ENCODE measurements at places on chromosomes 1 and 21.

DNA sequence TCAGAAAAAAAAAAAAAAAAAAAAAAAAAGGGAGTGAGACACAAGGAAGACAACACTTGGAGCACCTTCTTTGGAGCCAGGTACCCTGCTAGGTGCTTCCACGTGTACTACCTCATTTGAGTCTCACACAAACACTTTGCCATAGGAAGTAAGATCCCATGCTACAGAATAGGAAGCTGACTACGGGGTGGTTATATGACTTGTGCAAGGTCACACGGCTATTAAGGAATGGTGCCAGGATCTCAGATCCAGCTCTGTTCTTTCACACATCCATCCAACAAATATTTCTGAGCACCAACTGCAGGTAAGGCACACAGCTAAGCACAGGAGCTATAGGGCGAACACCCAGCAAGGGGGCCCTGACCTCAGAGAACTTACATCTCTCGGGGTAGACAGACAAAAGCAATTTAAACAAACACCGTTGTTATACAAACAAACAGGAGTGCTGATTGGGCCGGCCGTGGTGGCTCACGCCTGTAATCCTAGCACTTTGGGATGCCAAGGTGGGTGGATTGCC is 22.4 kb downstream of the PTAFR start:
- no peak for DNase-seq

GRCh38 chr1:8862528-8862927 is 16.0 kb downstream of the ENO1 start:
- DNase-seq: no peak

DNA sequence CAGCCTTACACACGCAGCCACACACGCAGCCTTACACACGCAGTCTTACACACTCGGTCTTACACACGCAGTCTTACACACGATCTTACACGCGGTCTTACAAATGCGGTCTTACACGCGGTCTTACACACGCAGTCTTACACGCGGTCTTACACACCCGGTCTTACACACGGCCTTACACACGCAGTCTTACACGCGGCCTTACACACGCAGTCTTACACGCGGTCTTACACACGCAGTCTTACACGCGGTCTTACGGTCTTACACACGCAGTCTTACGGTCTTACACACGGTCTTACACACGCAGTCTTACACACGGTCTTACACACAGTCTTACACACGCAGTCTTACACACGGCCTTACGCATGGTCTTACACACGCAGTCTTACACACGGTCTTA is 111.9 kb downstream of the PRDM16 start:
- DNase-seq: no peak

GRCh38 chr1:65820983-65821382 is 28.3 kb downstream of the PDE4B start:
- DNase-seq: no peak

DNA sequence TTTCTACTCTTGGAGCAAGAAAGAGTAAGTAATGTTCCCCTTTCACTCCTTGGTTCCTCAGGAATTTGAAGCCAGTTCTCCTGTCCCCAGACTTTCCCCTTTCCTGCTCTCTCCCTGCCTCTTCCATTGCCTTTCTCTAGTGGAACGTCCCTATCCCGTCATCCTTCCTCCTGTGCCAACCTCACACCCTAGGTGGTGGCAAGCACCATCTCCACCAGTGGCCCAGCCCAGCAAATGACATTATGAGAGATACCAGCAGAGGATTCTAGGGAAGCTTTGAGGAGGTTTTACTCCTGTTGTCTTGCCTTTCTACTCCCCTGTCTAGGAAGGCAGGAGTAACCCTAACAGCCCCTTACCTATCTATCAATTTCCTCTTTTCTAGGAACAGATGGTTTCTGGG is 8.1 kb upstream of the TACSTD2 start:
- no peak for DNase-seq

GRCh38 chr1:157482174-157482573 is 70.1 kb downstream of the FCRL5 start:
- no peak for DNase-seq

DNA sequence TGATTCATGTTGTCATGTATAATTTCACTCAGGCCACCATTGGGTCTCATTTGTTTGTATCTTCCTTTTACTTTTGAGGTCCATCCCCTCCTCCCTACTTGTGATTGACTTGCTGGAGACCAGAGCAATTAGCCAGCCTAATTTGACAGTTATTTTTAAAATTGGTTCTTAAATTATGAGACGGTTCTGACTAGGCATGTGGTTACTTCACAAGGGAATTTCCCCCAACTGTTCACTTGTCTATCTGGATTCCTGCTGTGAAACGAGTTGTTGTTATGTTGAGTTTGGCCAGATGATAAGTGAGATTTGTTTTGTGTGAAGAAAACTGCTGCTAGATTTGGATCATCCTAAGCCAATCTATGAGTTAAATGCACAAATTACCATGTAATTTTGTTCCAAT is 359.1 kb downstream of the BARHL2 start:
- DNase-seq: no peak

- no peak for DNase-seq
These were observed 30.4 kb upstream of the FMO1 start for GRCh38 chr1:171217658-171218443.

GRCh38 chr1:62241371-62242131 is 46.9 kb downstream of the L1TD1 start:
- DNase-seq: no peak

DNA sequence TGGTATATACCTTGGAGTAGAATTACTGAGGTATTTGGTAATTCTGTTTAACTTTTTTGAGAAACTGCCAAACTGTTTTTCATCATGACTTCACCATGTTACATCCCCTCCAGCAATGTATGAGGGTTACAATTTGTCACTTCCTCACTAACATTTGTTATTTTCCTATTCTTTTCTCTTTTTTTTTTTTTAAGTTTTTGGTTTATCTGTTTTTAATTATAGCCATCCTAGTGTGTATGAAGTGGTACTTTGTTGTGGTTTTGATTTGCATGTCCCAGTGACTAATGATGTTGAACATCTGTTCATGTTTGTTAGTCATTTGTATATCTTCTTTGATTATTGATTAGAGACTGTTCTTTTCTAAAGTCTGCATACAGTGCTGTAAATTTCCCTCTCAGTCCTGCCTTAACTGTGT is 147.3 kb downstream of the HS2ST1 start:
- no peak for DNase-seq

- DNase-seq: no peak
These were observed 19.8 kb downstream of the SPOCD1 start for GRCh38 chr1:31795801-31796621.

GRCh38 chr1:104795931-104796330 is 1046.2 kb downstream of the AMY1C start:
- no peak for DNase-seq

DNA sequence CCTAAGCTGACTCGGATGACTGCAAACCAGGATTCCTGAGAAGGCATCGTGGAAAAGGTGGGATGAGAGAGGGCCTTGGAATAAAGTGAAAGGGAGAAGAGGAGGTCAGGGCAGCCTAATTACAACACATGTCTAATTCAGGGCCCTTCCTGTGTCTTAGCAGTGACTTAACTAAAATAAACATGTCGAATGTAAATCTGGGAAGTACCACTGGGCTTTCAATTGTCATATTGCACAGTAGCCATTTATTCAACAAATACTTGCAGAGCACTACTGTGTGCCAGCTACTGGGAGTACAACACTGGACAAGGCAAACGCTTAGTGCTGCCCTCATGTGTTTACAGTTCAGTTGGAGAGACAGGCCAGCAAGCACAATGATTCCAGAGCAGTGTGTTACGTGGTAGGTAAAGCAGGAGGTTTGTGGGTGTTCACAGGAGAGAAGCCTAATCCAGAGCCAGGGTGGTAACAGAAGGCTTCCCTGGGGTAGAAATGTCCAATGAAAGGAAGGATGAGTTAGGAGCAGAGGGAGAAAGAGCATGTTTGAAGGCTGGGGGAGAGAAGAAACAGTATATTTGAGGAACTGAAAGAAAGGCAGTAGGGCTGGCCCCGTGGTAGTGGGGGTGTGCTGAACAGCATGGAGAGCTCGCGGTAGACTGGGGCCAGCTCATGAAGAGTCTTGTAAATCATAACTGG is 38.0 kb upstream of the RASAL2 start:
- no peak for DNase-seq

DNA sequence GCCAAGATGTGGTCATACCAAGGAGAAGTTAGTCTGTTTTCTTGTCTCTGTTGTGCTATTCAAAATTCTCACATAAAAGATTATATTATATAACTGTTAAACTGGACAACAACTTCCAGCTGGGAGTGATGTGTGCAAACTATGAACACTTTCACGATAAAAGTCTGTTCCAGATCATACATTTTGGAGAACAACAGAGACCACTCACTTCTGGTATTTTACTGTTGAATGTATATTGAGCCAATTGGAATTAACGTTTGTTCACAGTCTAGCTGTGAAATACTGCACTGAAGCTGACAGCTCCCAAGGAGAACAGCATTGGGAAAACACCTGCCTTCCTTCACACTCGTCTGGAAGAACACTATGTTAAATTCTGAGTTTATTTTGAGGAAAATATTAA is 860 bp upstream of the SHCBP1L start:
- no peak for DNase-seq

- DNase-seq: no peak
These were observed 204.7 kb upstream of the RGS18 start for GRCh38 chr1:191953526-191953925.

GRCh38 chr1:13814131-13814530 is 114.1 kb downstream of the PRDM2 start:
- DNase-seq: no peak

DNA sequence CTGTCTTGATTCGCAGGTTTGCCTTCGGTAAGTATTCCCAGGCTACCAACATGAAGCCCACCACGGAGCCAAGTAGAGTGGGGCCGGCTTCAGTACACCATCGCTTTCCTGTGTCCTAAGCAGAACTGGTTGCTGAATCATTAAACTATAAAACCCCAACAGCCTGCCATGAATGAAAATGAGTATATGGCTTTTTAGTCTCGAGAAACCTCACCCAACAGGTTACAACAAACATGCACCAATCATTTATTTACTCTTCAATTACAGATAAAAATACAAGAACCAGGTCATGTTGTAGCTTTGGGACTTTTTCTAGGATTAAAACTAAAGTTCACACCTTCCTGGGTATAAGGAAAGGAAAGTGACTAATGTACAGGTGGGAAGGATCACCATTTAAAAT is 7.6 kb downstream of the TMPRSS2 start:
- no peak for DNase-seq

- no peak for DNase-seq
These were observed 157.8 kb upstream of the DPYD start for GRCh38 chr1:98078596-98078995.

GRCh38 chr1:26761217-26761616 is 26.5 kb upstream of the PIGV start:
- no peak for DNase-seq

GRCh38 chr1:183970516-183971300 is 66.8 kb downstream of the COLGALT2 start:
- no peak for DNase-seq

DNA sequence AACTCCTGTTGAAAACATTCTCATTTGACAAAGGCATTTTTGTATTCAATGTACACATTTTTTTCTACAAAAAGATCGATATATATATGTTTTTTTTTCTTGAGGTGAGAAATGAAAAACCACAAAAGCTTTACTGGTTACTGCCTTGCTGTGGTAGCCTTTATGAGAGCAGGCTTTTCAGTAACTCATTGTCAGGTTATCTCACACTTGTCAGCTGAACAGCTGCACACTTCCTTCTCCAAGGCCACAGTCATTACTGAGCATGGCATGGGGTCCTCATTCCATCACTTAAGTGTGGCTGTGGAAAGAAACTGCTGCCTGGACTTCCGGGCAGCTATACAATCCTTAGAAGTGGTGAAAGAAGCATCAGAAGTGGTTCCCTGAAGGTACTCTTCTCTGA is 169.3 kb upstream of the ZP4 start:
- DNase-seq: no peak

GRCh38 chr1:210978316-210978973 is 155.5 kb downstream of the KCNH1 start:
- no peak for DNase-seq

GRCh38 chr1:209323743-209324142 is 259.8 kb upstream of the CAMK1G start:
- DNase-seq: no peak
